Esophagus squamous epithelium (tissue), 5 donors: ENCODE measurements at places on chromosomes 1 and 21. TPM values are rescaled to one million over a fixed set of nuclear protein-coding genes. Genes with fewer than 3 reads are reported as not detected.
A peak's percentile ranks its signal among the peaks of the same experiment; 100 is the strongest.

DNA sequence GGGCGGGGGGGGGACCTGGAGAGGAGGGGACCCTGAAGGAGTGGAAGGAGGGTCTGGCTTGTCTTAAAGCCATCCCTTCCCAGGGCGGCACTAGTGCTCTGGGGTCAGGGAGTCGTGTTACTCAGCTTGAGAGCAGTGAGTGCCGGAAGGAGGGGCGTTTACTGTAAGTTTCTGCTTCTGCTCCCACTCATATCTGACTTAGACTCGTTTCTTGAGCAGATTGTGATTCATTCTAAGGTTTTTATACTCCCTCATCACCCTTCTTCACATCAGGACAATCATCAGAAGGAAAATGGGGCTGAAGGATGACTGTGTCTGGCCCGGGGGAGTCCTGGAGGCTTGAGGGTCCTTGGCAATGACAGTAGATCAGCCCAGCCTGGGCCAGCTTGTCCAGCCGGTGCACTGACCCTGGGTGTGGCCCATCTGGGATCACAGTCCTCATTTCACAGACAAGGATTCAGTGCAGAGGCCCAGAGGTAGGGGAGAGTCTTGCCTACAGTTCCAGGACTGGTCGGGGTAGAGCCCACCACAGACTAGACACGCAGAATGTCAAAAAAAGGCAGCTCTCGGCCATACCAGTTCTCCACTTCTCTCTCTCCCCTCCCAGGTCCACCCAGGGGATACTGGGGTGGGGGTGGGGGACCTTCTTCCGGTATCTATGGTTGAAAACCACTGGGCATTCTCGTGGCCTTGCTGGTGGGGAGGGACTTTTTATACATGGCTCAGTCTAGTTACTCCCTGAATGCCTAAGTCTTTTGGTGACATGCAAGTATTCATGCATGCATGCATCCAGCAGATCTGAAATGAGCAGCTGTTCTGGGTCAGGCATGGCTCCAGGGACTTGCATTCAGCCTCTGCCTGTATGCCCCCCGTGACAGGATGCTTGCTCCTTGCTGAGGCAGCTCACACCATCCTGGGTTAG is 5.1 kb downstream of the TNFRSF8 start:
- H3K27me3 ChIP-seq = peaks cover 99% of the 10 kb centered on the region
- peaks cover 20% of the 10 kb centered on the region for H3K4me1 ChIP-seq
- H3K36me3 ChIP-seq = no peaks in the 10 kb centered on the region
- DNase-seq = no peak

GRCh38 chr1:3534803-3535637 is 76.3 kb downstream of the MEGF6 start:
- no peaks in the 10 kb centered on the region for H3K36me3 ChIP-seq
- no peak for DNase-seq
- H3K27me3 ChIP-seq = no peaks in the 10 kb centered on the region

DNA sequence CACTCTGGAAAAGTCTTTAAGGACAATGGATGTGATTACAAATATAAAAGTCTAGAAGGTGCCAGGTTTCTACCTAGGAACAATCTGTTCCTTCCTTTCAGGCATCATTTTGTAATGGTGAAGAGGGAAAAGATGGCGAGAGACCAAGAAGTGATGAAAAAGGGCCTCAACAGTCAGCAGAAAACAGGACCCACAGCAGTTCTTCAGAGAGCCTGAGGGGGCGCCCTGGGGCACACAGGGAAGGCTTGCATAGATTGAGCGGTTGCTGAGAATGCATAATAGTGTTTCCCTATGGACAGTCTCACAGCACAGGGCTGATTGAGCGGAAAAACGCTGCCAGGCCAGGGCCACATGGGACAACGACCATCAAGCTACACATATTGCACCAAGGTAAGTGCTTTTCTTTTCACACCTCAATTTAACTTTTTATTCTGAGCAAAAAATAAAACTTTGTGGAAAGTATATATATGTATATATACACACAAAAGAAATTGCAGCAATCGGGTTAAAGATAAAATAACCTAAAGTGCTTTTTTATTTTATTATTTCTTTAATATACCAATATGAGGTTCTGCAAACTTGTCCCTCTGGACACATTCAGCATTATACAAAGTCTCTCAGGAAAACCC is 3.1 kb upstream of the YRDC start:
- H3K27me3 ChIP-seq = no peaks in the 10 kb centered on the region
- H3K4me1 ChIP-seq = peaks cover 6% of the 10 kb centered on the region
- H3K4me3 ChIP-seq = no peak overlapping the region

SLC45A3 gene
- total RNA-seq = 1.3 TPM

VAV3 gene
- 89.5 TPM for total RNA-seq

- no peak overlapping the region for H3K27ac ChIP-seq
- H3K4me1 ChIP-seq = no peaks in the 10 kb centered on the region
- H3K36me3 ChIP-seq = no peaks in the 10 kb centered on the region
- H3K27me3 ChIP-seq = no peaks in the 10 kb centered on the region
- DNase-seq = no peak
These were observed 9.8 kb upstream of the KIF1B start for GRCh38 chr1:10200620-10201019.

- H3K4me1 ChIP-seq = no peaks in the 10 kb centered on the region
- peaks cover 15% of the 10 kb centered on the region for H3K27me3 ChIP-seq
- H3K36me3 ChIP-seq = no peaks in the 10 kb centered on the region
- no peak for DNase-seq
- no peak overlapping the region for H3K27ac ChIP-seq
These were observed 6.4 kb downstream of the PTGFR start for GRCh38 chr1:78497201-78497600.

- no peaks in the 10 kb centered on the region for H3K36me3 ChIP-seq
- H3K27me3 ChIP-seq = no peaks in the 10 kb centered on the region
- peaks cover 35% of the 10 kb centered on the region for H3K4me1 ChIP-seq
- no peak overlapping the region for H3K4me3 ChIP-seq
These were observed 16.0 kb downstream of the CTNNBIP1 start for GRCh38 chr1:9894115-9894514.

NBPF6 gene
- not detected for total RNA-seq

- DNase-seq = no peak
- no peaks in the 10 kb centered on the region for H3K27me3 ChIP-seq
- no peaks in the 10 kb centered on the region for H3K36me3 ChIP-seq
- H3K4me1 ChIP-seq = no peaks in the 10 kb centered on the region
- H3K4me3 ChIP-seq = no peak overlapping the region
These were observed 2.2 kb upstream of the ANGPTL7 start for GRCh38 chr1:11187000-11187399.

GRCh38 chr1:156899956-156900718 is 6.6 kb downstream of the PEAR1 start:
- H3K36me3 ChIP-seq = no peaks in the 10 kb centered on the region
- H3K27ac ChIP-seq = peak overlapping the region; percentile 28
- H3K4me1 ChIP-seq = peaks cover 88% of the 10 kb centered on the region
- no peaks in the 10 kb centered on the region for H3K27me3 ChIP-seq
- DNase-seq = no peak

SYPL2 gene
- 0.19 TPM for total RNA-seq

DNA sequence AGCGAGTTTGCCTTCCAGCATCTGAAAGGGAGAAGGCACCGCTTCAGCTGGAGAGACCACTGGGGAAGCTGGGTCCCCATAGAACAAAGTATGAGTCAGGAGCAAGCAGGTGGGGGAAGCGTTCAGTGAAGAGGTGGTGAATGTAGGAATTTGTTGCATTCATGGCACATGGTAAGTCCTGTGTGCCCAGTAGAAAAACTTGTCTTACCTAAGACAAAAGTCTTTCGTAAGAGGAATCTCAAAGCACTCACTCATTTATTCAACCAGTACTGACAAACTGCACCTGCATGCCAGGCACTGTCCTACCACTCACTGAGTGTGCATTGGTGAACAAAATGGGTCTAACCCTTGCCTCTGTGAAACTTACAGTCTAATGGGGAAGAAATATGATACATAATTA is 9.2 kb upstream of the ERRFI1 start:
- H3K36me3 ChIP-seq = no peaks in the 10 kb centered on the region
- no peak overlapping the region for H3K27ac ChIP-seq
- H3K4me1 ChIP-seq = peaks cover 7% of the 10 kb centered on the region

- H3K4me1 ChIP-seq = no peaks in the 10 kb centered on the region
- no peak overlapping the region for H3K4me3 ChIP-seq
- no peaks in the 10 kb centered on the region for H3K27me3 ChIP-seq
- no peak for DNase-seq
These were observed 360.4 kb upstream of the NR5A2 start for GRCh38 chr1:199667089-199667488.

GRCh38 chr1:56578138-56578962 is 1.0 kb downstream of the PLPP3 start:
- peak overlapping the region; percentile 92 for H3K27ac ChIP-seq
- H3K4me3 ChIP-seq = peak overlapping the region; percentile 79
- peak; percentile 12 for DNase-seq
- H3K27me3 ChIP-seq = no peaks in the 10 kb centered on the region

DNA sequence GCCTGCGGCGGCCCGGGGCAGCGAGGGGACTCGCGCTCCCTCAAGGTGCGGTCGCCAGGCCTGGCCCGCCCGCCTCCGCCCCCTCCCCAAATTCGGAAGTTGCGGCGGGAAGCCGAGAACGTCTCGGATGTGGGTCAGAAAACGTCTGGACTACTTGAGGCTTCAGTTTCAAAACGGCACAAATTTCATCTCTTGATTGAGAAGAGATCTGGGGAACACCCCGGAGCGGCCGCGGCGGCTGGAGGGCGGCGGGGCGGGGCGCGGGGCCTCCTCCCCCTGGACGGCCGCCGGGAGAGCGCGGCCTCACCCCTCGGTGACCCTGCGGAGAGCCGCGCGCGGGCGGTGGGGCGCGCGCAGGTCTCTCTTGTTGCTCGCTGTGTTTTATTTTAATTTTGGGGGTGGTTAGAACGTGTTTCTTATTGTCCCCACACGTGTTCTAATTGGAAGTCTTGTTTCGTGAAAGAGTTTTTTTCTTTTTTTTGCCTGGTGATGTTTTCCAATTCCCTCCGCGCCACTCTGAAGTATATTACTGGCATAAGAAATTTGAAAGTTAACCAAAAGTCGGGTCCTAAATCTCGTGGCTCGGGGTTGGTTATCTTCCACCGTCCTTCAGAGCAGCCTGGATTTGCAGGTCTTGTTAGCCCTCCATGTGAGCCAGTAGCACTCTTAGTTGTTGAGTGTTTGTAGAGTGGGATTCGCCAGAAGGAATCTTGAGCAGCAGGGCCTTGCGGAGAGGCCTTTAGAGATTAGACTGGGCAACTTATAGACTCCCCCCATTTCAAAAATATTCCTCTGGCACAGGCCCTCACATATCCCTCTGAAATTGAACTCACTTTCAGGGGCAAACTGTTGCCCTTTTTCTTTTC is 749 bp downstream of the PCBP3 start:
- peaks cover 7% of the 10 kb centered on the region for H3K27me3 ChIP-seq
- H3K4me3 ChIP-seq = peak overlapping the region; percentile 36
- H3K27ac ChIP-seq = peak overlapping the region; percentile 85
- no peaks in the 10 kb centered on the region for H3K4me1 ChIP-seq
- no peak for DNase-seq

EFCAB14 gene
- total RNA-seq = 89.8 TPM

GRCh38 chr1:199082778-199083389 is 444.0 kb downstream of the PTPRC start:
- no peak overlapping the region for H3K4me3 ChIP-seq
- H3K4me1 ChIP-seq = no peaks in the 10 kb centered on the region
- no peaks in the 10 kb centered on the region for H3K27me3 ChIP-seq
- no peaks in the 10 kb centered on the region for H3K36me3 ChIP-seq

MIXL1 gene
- not detected for total RNA-seq

GRCh38 chr1:216461466-216461865 is 38.2 kb upstream of the USH2A start:
- H3K27me3 ChIP-seq = no peaks in the 10 kb centered on the region
- no peaks in the 10 kb centered on the region for H3K36me3 ChIP-seq
- H3K4me3 ChIP-seq = no peak overlapping the region

- DNase-seq = no peak
- no peaks in the 10 kb centered on the region for H3K4me1 ChIP-seq
- no peaks in the 10 kb centered on the region for H3K36me3 ChIP-seq
- H3K4me3 ChIP-seq = no peak overlapping the region
- H3K27ac ChIP-seq = no peak overlapping the region
These were observed 4.9 kb upstream of the BEST4 start for GRCh38 chr1:44792736-44793502.
